ENCODE measurements at places on chromosomes 4 and X.

DNA sequence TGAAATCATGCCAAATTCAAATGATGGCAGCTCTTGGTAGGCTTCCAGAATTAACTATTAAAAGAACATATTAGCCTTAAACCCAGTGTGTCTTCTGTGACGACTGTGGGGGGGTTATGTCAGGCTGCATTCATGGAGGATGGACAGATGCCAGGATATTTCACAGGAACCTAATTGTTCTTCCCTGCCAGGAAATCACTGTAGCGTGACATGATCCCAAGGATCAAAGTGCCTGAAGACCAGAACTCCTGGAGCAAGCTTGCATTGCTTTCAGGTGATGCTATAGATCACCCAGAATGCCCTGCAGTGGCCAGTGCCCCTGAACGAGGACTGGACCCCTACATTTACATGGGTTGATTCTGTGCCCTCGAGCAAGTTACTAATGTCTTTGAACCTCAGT, 1093.0 kb upstream of the TENM3 start:
- peak; percentile 84 for DNase-seq

- DNase-seq = no peak
Measured at GRCh38 chr4:78591404-78591803, 39.8 kb downstream of the ANXA3 start.

DNA sequence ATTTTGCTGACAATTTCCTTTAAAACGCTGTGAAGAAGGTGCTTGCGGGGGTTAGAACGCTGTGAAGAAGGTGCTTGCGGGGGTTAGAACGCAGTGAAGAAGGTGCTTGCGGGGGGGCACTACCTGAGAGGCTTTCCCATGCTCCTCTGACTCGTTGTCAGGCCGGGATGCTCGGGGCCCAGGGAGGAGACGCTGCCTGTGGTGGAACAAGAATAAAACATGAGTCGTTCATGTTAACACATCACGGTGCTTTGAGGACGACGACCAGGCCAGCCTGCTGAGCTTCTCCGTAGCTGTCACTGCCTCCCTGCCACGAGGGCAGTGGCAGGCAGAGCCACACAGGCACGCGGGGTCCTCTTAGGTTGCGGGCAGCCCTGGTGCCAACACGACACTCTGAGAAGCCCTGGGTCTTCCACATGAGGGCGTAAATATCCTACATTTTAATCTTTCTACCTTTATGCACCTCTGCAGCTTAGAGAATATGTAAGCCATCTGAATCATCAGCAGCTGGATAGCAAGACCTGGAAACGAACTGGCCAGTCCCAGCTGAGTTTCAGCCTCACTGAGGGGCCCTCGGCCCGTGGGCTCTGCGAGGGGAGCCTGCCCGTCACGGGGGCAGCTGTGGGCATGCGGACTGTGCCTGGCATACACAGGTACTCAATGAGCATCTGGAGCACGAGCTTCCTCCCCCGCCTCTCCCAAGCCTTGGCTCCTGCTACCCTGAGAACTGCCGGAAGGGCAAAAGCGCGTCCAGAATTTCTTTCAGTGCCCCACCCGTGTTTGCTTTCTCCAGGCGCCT, 47.0 kb downstream of the FGFRL1 start:
- DNase-seq = no peak

DNA sequence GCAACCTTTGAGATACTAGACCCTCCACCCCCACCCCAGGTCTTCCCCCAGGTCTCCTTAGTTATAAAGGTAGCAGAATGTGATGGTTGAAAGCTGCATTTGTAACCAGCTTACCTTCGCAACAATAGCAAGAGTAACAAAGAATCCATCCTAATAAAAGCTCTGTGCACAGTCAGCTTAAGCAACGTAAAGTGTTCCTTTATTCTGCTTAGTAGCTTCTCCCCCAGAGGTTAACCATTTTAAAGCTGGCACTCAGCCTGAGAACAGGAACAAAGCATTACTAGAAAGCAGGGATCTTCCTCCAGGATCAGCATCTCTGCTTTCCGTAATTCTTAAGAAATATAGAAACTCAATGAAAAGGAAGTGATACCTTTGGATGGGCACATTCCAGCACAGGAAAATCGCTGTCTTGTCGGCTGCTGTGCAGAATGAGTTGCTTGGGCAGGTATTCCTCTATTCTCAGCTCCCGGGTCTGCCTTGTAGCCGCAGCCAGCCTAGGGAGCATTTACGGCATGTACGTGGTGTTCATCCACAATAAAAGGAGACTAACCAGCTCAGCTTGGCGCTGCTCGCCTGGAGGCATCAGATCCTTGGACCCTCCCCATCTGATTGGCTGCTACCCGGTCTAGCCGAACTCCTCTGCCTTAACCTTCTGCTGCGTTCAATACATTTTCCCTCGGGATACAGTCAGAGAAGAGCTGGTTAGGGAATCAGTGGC, 113.0 kb upstream of the TLR3 start:
- no peak for DNase-seq

- no peak for DNase-seq
Measured at GRCh38 chrX:122046226-122046625, 998.8 kb downstream of the GLUD2 start.

DNA sequence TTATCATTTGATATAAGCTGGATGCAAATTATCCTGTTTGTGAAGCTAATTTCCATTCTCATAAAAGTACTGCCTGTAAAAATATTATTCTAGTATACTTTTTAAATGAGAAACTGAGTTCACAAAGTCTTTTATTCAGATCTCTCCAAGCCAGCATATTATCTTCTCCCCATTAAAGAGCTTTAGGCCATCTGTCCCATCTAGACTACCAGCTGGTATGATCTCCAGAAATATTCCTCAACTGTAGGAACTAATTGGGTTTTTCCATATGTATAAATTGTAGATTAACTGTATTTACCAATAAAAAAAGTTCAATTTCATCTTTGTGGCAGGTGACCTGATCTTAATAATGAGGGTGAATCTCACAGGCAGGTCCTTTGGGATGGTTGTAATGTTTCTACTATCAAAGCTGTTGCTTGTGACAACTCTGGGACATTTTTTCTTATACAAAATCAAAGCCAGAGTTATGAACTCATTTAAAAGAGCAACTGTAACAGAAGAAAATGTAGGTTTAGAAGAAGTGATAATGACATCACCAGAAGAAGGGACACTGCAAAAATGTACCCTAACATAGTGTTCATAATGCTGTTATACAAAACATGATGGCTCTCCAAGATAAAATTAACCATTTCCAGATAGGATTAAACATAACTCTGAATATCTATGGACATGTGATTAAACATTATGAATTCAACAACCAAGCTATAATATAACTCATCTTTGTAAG, 132.8 kb downstream of the KCNIP4 start:
- no peak for DNase-seq

DNA sequence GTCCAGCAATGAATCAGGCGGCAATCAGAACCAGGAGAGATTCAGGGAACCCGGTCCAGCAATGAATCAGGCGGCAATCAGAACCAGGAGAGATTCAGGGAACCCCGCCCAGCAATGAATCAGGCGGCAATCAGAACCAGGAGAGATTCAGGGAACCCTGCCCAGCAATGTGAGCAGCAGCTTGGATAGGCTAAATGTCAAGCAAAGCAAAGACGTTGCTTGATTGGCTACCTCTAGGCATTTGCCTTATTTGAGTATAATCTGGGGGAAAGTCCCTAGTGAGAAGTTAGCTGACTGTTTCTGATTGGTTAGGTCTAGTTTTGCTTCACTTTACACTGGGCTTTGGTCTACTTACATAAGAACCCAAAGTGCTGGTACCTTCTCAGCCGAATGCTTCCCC, 1212.2 kb upstream of the TENM3 start:
- DNase-seq = no peak

DNA sequence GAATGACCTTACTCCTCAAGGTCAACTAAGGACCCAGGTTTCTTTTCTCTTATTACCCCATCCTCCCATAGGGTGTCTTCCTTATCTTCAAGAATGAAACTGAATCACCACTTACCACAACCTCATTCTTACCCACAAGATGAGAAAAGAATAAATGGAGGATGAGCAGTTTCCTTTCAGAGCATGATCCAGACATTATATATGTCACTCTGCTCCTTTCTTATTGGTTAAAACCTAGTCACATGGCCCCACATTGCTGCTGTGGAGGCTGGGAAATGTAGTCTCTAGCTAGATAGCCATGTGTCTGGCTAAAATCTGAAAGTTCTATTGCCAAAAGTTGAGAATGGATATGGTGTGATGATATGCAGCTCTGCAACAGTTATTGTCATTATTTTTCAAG, 62.4 kb upstream of the RAI2 start:
- peak; percentile 1 for DNase-seq

- DNase-seq = no peak
Measured at GRCh38 chr4:985123-985830, 1.6 kb upstream of the IDUA start.

GRCh38 chr4:86876894-86877685, 15.1 kb downstream of the C4orf36 start:
- no peak for DNase-seq

DNA sequence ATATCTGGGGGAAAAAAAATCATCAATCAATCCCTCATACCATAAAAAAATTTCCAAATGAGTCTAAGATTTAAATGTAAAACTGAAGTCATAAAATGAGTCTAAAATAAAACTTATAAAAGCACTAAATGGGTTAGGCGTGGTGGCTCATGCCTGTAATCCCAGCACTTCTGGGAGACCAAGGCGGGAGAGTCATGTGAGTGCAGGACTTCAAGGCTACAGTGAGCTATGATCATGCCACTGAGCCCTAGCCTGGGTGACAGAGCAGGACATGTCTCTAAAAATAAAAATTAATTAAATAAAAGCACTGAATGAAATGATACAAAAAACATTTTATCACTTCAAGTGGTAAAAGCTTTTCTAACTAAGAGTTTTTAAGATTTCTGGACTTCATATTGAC, 83.3 kb downstream of the LRBA start:
- no peak for DNase-seq

- DNase-seq = peak; percentile 1
Measured at GRCh38 chr4:48275247-48275646, 5.6 kb upstream of the TEC start.

DNA sequence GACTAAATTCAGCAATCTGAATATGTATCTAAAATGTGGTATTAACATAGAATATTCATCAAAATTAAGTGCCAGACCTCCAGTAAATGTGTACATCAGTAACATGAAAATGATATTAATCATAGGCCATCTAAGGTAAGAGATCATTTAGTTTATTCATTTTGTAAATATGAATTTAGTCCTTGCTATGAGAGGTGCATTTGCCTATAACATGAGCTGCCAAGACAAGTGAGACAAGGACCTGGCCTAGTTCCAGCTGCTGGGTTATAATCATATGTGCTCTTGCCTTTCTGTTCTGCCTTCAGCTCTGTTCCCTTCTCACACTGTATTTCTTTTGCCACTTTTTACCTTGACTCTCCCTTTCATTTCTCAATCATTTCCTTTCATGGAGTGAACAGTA, 160.0 kb downstream of the STIM2 start:
- no peak for DNase-seq

DNA sequence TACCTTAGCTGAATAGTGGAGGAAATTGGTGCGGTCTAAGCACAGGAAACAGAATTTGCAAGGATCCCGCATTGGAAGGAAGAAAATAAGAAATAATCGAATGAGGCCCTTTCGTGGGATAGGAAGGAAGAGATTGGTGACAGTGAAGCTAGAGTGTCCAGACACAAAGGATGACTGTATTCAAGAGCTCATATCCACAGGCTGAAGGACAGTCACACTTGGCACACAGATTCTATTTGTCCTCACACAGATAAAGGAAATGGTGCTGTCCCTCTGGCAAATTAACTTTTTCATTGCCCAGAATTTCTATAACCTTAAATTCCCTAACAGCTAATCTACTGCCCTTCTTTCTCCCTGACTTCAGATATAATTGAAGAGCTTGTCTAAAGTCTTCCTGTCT, 2188.9 kb upstream of the TENM3 start:
- no peak for DNase-seq

DNA sequence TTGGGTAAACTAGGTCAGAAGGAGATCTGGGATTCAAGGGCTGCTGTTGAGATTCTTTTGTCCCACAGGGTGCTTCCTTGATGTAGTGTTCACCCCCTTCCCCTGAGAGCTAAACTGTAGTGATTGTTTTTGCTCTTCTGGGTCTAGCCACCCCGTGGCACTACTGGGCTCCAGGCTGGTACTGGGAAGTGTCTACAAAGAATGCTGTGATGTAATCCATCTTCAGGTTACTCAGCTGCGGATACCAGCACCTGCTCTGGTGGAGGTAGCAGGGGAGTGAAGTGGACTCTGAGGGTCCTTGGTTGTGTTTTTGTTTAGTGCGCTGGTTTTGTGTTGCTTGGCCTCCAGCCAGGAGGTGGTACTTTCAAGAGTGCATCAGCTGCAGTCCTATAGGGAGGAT, 365.5 kb downstream of the ZNF674 start:
- peak; percentile 57 for DNase-seq

Data from NCI-H1105 treated with DMSO at 0.1 percent for 48 hours (cell line).